ENCODE measurements at places on chromosomes 7 and 10.

- DNase-seq = no peak
Observed at GRCh38 chr7:123750389-123751230, 1.8 kb upstream of the WASL start.

GRCh38 chr10:95248989-95249388 lies 41.8 kb downstream of the PDLIM1 start:
- DNase-seq = no peak

DNA sequence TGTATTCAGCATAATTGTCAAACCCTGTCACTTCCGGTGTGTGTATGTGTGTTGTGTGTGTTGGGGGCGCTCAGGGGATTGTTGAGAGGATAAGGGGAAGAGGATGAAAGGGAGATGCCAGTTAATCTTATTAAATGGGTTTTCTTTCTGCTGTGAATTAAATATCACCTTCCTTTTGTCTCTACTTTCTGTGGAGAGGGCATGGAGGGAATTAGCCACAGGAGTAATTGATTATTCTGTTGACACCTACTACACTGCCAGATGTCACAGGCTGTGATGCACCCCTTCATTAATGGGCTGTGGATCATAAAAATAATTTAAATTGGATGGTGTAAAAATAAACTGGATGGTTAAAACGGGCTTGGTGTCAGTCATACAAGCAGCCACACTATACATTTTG lies 311.9 kb downstream of the MDFIC start:
- no peak for DNase-seq

DNA sequence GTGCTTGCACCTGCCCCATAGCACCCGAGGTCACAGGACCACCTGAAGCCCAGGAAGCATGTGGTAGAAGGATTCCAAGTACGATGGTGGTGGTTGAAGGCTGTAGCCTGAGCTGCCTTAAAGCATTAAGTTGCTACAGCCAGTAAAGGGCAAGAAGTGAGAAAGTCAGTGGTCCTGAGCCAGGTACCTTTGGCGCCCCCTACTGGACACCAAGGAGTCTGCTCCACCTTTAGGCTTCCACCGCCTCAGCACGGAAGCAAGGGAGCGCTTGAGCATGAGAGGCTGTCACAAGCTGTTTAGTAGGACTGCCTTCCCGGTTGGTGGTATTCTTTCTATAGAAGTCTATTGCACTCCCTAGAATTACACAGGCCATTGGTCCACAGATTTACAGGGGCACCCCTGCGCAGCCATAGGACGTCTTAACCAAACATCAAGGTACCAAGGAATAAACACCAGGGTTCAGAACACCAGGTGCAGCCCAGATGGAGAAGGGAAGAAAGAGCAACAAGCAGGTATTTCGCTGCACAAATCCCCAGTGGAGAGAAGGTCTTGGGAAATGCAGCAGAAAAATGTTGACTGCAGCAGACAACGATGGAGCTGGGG lies 2.2 kb downstream of the CRTAC1 start:
- peak; percentile 23 for DNase-seq

DNA sequence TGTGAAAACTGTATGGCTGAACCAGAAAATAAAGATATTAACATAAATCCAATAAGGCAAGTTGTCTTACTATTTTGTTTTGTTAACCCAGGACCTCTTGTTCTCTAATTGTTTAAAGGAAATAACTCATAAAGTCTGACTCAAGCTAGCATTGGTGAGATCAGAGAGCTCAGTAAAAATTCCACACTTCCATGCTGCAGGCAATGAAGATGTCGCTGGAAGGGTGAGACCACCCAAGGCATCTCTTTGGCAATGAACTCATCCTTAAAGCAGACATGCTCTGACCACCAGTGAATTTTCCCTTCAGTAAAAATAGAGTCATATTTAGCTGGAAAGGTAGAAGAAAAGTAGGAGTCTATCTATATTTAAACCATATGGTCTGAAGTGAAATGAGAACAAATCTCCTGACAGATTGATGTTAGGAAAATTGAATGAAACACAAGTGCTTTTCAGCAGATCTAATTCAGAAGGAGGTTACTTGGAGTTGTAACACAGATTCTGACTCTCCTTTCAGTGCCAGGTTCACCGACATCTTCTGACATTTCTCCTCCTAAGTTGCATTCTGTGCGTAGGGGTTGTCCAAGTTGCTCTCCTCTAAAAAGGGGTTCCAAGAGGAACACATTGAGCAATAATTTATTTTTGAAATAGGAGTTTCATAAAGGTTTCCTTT lies 32.8 kb upstream of the VIPR2 start:
- no peak for DNase-seq

DNA sequence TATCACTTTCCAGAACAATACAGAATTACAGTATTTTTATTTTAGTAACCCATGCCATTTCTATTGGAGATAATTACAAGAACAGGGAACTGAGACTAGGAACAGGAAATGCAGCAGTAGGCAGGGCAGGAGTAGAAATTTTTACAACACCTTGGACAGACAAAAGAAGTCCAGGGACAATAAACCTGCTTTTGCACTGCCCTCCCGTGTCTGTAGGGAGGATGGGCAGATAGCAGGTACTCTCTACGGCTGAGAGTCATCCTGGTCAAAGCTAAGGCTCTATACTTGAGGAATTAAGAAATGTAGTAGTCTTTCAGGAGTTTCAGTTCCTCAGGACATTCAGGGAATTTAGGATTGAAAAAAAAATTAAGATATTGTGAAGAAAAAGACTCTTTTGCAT lies 63.4 kb downstream of the VAX1 start:
- no peak for DNase-seq

- no peak for DNase-seq
Observed at GRCh38 chr10:114002422-114002821, 41.2 kb upstream of the ADRB1 start.

- DNase-seq = no peak
Observed at GRCh38 chr10:15448598-15448997, 77.5 kb upstream of the FAM171A1 start.

- no peak for DNase-seq
Observed at GRCh38 chr10:132696204-132696603, 89.7 kb downstream of the NKX6-2 start.

GRCh38 chr7:1388703-1389335 lies 70.5 kb downstream of the MICALL2 start:
- no peak for DNase-seq
